Activated CD4-positive, alpha-beta memory T cell treated with anti-CD3 and anti-CD28 coated beads for 36 hours (primary cell): ENCODE measurements at places on chromosomes 11 and 22. TPM values are rescaled to one million over a fixed set of nuclear protein-coding genes. Genes with fewer than 3 reads are reported as not detected.

DNA sequence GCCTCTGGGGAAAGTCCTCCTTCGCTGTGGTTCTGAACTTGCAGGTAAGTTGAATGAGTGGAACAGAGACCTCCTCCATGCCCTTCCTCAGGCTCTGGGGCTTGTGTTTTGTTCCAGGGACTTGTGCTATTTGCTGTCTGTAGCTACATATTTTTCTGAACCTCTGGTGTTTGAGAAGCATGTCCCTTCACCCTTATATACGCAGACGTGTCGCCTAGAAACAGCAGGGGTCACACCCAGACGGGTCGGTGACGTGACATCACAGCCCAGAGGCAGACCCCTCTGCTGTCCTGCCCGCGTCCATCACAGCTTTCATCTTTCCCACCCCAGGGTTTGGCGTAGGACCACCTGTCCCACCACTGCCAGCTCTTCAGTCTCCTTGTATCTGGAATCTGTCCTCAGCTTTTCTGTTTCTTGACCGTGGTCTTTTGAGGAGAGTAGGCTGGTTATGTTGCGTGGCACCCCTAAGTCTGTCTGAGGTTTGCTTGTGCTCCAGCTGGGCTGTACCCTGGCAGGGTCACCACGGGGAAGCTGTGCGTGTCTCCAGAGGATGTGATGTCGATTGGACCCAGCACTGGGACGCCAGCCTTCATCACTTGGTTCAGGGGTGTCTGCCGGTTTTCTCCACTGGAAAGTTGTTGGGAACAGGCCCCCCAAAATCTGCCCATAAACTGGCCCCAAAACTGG, 13.4 kb upstream of the MUC5B start:
- H3K27me3 ChIP-seq, result no peaks in the 10 kb centered on the region
- H3K27ac ChIP-seq, result no peak overlapping the region
- DNase-seq, result no peak
- no peak overlapping the region for H3K4me3 ChIP-seq
- peaks cover 9% of the 10 kb centered on the region for H3K36me3 ChIP-seq
- no peaks in the 10 kb centered on the region for H3K4me1 ChIP-seq

- DNase-seq, result peak; percentile 18
- H3K27ac ChIP-seq, result no peak overlapping the region
- H3K36me3 ChIP-seq, result no peaks in the 10 kb centered on the region
- H3K27me3 ChIP-seq, result no peaks in the 10 kb centered on the region
- H3K4me1 ChIP-seq, result peaks cover 9% of the 10 kb centered on the region
- H3K4me3 ChIP-seq, result no peak overlapping the region
Measured at GRCh38 chr11:22703040-22703439, 36.6 kb downstream of the GAS2 start.

- H3K27ac ChIP-seq, result no peak overlapping the region
- peaks cover 44% of the 10 kb centered on the region for H3K36me3 ChIP-seq
- no peak for DNase-seq
- H3K4me1 ChIP-seq, result peaks cover 21% of the 10 kb centered on the region
Measured at GRCh38 chr22:26702906-26703830, 45.8 kb downstream of the MIAT start.

Gene NNMT
- not detected for total RNA-seq

GRCh38 chr11:102436976-102437375, 15.6 kb downstream of the TMEM123 start:
- no peak overlapping the region for H3K4me3 ChIP-seq
- no peak for DNase-seq
- peaks cover 60% of the 10 kb centered on the region for H3K36me3 ChIP-seq
- no peaks in the 10 kb centered on the region for H3K27me3 ChIP-seq
- H3K4me1 ChIP-seq, result peaks cover 83% of the 10 kb centered on the region

DNA sequence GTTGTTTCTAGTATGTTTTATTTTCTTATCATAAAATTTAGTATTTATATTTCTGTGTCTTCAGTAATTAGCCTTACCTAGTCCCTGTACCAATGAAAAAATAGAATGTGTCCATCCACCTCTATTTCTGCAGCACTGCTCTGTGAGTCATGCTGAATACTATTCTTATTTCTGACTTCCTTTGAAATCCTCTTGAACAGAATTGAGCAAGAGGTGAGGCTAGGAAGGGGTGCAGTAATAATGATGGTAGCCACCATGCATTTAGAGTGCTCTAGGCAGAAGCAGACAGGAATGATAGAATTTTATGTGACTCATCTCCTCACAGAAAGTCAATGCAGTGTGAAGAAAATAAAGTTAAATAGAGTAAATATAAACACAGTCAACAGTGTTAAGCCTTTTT, 60.0 kb downstream of the OR10A6 start:
- no peak overlapping the region for H3K4me3 ChIP-seq
- peaks cover 10% of the 10 kb centered on the region for H3K27me3 ChIP-seq
- no peak overlapping the region for H3K27ac ChIP-seq
- no peak for DNase-seq
- no peaks in the 10 kb centered on the region for H3K36me3 ChIP-seq

Gene TRIM49
- not detected for total RNA-seq

- no peak overlapping the region for H3K27ac ChIP-seq
- H3K27me3 ChIP-seq, result no peaks in the 10 kb centered on the region
- H3K4me3 ChIP-seq, result no peak overlapping the region
- H3K4me1 ChIP-seq, result peaks cover 4% of the 10 kb centered on the region
- no peaks in the 10 kb centered on the region for H3K36me3 ChIP-seq
- DNase-seq, result no peak
Measured at GRCh38 chr11:124954590-124954955, 571 bp downstream of the CCDC15 start.

- peaks cover 39% of the 10 kb centered on the region for H3K27me3 ChIP-seq
- no peak for DNase-seq
- peaks cover 6% of the 10 kb centered on the region for H3K4me1 ChIP-seq
- H3K36me3 ChIP-seq, result no peaks in the 10 kb centered on the region
Measured at GRCh38 chr11:2868506-2869133, 17.0 kb downstream of the CDKN1C start.

- no peak overlapping the region for H3K27ac ChIP-seq
- H3K4me3 ChIP-seq, result no peak overlapping the region
- H3K27me3 ChIP-seq, result peaks cover 7% of the 10 kb centered on the region
- no peaks in the 10 kb centered on the region for H3K4me1 ChIP-seq
Measured at GRCh38 chr11:4459500-4459899, 10.4 kb downstream of the OR52K2 start.

DNA sequence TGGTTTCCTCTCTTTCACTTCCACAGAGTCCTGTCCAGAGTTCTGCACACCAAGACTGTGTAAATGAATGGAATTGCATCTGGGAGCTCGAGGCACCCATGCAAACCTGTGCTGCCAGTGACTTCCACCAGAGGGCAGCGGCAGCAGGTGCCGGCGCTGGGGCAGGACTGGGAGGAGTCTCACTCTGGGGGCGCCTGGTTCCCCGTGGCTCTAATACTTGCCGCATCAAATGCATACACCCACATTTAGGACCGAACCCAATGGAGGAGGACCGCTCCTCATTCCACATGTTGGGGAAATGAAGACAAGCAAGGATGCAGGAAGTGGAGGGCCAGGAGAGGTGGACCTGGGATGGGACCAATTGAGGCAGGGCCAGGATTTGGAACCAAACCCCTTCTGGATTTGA, 1.1 kb upstream of the CD6 start:
- peak overlapping the region; percentile 99 for H3K27ac ChIP-seq
- no peaks in the 10 kb centered on the region for H3K27me3 ChIP-seq
- peaks cover 35% of the 10 kb centered on the region for H3K36me3 ChIP-seq
- peak; percentile 89 for DNase-seq

Gene CARD18
- not detected for total RNA-seq

GRCh38 chr11:17775507-17776211, 41.1 kb downstream of the KCNC1 start:
- no peaks in the 10 kb centered on the region for H3K27me3 ChIP-seq
- no peak overlapping the region for H3K4me3 ChIP-seq
- no peaks in the 10 kb centered on the region for H3K4me1 ChIP-seq
- DNase-seq, result no peak
- H3K27ac ChIP-seq, result no peak overlapping the region

- peaks cover 3% of the 10 kb centered on the region for H3K36me3 ChIP-seq
- H3K4me3 ChIP-seq, result no peak overlapping the region
- H3K27me3 ChIP-seq, result no peaks in the 10 kb centered on the region
Measured at GRCh38 chr11:75279273-75279672, 38.7 kb downstream of the TPBGL start.

DNA sequence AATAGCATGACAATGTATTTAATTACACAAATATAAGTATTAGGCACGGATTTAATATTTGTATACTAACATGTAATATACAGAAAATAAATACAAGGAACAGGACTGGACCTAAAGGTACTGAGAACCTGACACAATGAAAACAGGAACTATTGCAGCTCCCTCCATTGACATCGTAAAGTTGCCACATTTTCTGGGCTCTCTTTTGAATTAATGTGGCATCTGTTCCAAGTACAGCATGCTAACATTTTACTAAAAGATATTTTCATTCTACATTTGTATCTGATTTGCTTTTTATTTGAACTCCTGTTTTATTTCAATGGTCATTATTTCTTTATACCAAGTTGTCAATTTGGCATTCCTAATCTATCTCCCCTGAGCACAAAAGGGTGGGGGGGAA, 15.3 kb downstream of the PHF21A start:
- H3K27me3 ChIP-seq, result no peaks in the 10 kb centered on the region
- no peak for DNase-seq
- H3K4me1 ChIP-seq, result peaks cover 18% of the 10 kb centered on the region
- H3K36me3 ChIP-seq, result no peaks in the 10 kb centered on the region
- no peak overlapping the region for H3K4me3 ChIP-seq

- no peak overlapping the region for H3K4me3 ChIP-seq
- peak; percentile 32 for DNase-seq
- H3K36me3 ChIP-seq, result no peaks in the 10 kb centered on the region
- no peak overlapping the region for H3K27ac ChIP-seq
Measured at GRCh38 chr11:122721964-122722266, 66.4 kb downstream of the UBASH3B start.

- H3K4me1 ChIP-seq, result no peaks in the 10 kb centered on the region
- H3K4me3 ChIP-seq, result no peak overlapping the region
- no peak overlapping the region for H3K27ac ChIP-seq
- peaks cover 10% of the 10 kb centered on the region for H3K27me3 ChIP-seq
- H3K36me3 ChIP-seq, result no peaks in the 10 kb centered on the region
Measured at GRCh38 chr11:44507896-44508445, 57.5 kb upstream of the CD82 start.

Gene SYCE3
- 1.0 TPM for total RNA-seq

Gene CCDC89
- total RNA-seq, result not detected

- H3K4me1 ChIP-seq, result peaks cover 32% of the 10 kb centered on the region
- H3K27ac ChIP-seq, result peak overlapping the region; percentile 90
- H3K4me3 ChIP-seq, result peak overlapping the region; percentile 90
- no peaks in the 10 kb centered on the region for H3K27me3 ChIP-seq
Measured at GRCh38 chr11:67468456-67468758, 644 bp downstream of the TMEM134 start.

DNA sequence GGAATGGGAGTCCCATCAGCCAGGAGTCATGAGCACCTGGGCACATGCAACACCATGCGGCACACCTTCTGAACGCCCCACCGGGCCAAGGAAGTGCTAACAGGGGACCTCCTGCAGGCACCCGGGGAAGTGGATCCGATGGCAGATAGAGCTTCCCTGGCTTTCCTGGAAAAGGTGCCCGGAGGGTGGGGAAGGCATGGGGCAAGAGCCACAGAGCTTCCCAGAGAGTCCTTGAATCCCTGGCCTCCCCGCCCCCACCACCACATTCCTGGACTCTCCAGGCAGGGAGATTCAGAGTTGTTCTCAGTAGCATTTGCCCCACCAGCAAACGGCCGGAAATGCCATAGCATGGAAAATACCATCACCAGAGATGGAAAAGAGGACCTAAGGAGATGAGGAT, 8.3 kb downstream of the TRIM29 start:
- H3K4me1 ChIP-seq, result no peaks in the 10 kb centered on the region
- no peak overlapping the region for H3K4me3 ChIP-seq
- DNase-seq, result no peak
- H3K27ac ChIP-seq, result no peak overlapping the region
- peaks cover 2% of the 10 kb centered on the region for H3K27me3 ChIP-seq
- no peaks in the 10 kb centered on the region for H3K36me3 ChIP-seq

- no peak overlapping the region for H3K4me3 ChIP-seq
- no peak for DNase-seq
- H3K27ac ChIP-seq, result no peak overlapping the region
- H3K36me3 ChIP-seq, result no peaks in the 10 kb centered on the region
Measured at GRCh38 chr22:38802671-38803121, 8.8 kb upstream of the DNAL4 start.

DNA sequence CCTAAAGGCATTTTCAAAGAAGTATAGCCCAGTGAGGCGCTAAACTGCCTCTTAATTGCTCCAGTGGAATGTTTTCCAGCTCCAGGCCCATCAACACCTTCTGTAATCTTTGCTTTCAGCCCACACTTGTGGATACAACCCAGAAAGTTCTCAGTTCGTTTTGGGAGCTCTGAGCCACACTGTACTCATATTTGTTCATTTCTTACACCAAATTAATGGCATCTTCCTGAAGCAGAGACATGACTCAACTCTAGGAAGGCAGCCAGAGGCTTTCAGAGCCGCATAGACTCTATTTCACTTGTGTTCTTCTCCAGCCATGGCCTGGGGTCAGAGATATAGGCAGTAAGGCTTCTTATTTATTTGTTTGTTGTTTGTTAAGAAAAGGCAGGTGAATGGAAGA, 175.5 kb upstream of the NCAM1 start:
- DNase-seq, result no peak
- no peak overlapping the region for H3K4me3 ChIP-seq
- no peaks in the 10 kb centered on the region for H3K36me3 ChIP-seq
- H3K4me1 ChIP-seq, result no peaks in the 10 kb centered on the region
- no peak overlapping the region for H3K27ac ChIP-seq

DNA sequence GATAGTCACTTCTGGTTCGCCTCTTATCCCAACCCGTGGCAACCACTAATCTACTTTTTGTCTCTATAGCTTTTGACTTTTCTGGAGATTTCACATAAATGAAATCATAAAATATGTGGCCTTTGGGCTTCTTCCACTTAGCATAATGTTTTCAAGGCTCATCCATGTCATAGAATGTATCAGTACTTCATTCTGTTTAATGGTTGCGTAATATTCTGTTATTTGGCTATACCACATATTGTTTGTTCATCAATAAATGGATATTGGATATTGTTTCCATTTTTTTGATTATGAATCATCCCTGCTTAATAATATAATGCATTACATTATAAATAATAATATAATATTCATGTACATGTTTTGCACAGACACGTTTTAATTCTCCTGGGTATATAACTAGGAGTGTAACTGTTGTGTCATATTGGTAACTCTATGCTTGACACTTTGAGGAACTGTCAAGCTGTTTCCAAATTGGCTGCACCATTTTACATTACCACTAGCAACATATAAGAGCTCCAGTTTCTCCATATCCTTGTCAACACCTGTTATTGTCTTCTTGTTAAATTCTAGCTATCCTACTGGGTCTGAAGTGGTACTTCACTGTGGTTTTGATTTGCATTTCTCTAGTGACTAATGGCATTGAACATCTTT, 181.5 kb downstream of the CADM1 start:
- H3K4me3 ChIP-seq, result no peak overlapping the region
- no peak for DNase-seq
- no peak overlapping the region for H3K27ac ChIP-seq
- no peaks in the 10 kb centered on the region for H3K36me3 ChIP-seq

DNA sequence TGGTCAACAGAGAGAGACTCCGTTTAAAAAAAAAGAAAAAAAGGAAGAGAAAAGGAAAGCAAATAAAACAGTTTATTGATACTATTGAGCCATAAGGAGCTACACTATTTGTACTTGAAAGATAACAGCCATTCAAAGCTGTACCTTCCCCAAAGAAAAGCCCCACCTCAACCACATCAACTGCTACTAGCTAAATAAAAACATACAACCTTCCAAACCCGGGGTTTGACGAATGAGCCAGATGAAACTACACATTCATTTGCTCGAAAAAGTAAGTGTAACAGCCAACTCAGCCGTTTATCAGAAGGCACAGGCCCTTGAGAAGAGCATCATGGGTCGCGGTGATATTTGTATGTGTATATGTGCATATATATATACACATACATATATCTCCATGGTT, 78.4 kb downstream of the SIK3 start:
- no peak overlapping the region for H3K4me3 ChIP-seq
- peak; percentile 53 for DNase-seq
- peak overlapping the region; percentile 11 for H3K27ac ChIP-seq
- no peaks in the 10 kb centered on the region for H3K27me3 ChIP-seq
